ENCODE measurements at places on chromosomes 2 and 18.

DNA sequence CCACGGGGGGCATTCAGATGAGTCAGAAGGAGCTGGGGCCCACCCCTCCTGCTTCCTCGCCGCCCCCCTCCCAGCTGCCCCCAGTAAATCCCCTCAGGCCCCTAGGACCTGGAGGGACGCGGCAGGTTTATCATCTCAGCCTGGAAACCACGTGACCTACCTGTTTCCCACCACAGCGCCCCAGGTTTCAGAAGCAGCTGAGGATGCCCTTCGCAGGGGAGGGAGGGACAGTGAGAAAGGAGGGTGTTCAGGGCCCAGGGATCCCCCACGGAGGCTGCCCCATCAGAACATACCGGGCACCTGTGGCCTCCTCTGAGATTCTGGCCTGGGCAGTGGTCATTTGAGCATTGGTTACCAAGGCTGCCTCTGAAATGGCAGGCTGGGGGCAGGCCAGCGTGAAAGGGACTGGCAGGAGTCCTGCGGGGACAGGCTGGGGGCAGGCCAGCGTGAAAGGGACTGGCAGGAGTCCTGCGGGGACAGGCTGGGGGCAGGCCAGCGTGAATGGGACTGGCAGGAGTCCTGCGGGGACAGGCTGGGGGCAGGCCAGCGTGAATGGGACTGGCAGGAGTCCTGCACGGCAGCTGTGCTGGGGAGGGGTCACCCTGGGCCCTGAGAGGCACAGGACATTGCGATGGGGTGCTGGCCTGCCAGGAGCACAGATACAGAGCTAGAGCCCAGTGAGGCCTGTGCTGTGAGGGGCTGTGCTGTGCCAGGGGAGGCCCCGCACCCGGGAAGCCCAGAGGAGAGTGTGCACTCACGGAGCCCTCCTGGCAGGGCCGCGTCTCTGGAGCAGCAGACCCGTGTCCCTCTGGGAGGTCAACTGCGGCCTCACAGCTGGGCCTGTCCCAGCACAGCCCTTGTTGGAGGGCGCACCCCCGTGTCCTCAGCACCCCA lies 1.6 kb downstream of the NEU4 start:
- no peak for DNase-seq

DNA sequence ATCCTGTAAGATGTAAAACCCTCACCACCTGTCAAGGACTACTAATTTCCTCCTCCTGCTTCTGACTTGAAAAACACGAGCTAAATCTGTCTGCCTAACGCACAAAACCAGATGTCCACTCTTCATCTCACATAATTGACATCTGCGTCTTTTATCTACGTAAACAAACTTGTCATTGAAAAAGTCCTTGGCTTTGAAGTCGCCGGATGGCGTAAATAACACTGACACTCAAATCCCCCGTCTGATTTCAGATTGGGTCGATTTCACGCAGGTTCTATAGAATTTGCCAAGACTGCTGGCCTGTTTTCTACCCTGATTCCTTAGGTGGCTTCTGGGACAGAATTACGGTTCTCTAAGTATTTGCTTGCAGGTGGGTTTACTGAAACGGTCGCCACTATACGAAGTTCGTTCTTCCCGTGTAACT lies 539 bp upstream of the MOB4 start:
- no peak for DNase-seq

- no peak for DNase-seq
These were observed 752.6 kb upstream of the TMEFF2 start for GRCh38 chr2:192947352-192947751.

GRCh38 chr2:34851804-34852203 lies 1252.7 kb upstream of the FAM98A start:
- DNase-seq = no peak

Measured in NCI-H1105 (cell line).